ENCODE measurements at places on chromosomes 12 and 14.

GRCh38 chr14:55277972-55278740 is 6.9 kb downstream of the FBXO34 start:
- no peak for DNase-seq

DNA sequence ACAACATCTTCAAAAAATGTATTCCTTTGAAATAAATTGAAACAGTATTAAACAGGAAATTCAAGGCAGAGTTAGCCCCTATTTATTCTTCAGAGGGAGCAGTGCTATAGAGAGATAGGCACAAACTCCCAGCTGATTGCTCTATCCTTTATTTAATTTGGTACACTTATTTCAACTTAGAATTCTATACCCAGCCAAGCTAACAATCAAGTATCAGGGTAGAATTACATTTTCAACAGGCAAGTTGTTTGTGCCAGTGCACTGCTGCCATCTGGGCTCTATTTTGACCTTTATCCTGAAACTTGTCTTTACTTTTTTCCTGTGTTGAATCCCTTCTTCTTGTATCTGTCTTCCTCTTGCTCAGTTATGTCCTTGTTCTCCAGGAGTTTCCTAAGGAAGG is 159.2 kb downstream of the STXBP6 start:
- DNase-seq = no peak

GRCh38 chr12:31002999-31003398 is 70.7 kb upstream of the DDX11 start:
- no peak for DNase-seq

GRCh38 chr12:41274643-41275042 is 86.5 kb downstream of the PDZRN4 start:
- DNase-seq = no peak

DNA sequence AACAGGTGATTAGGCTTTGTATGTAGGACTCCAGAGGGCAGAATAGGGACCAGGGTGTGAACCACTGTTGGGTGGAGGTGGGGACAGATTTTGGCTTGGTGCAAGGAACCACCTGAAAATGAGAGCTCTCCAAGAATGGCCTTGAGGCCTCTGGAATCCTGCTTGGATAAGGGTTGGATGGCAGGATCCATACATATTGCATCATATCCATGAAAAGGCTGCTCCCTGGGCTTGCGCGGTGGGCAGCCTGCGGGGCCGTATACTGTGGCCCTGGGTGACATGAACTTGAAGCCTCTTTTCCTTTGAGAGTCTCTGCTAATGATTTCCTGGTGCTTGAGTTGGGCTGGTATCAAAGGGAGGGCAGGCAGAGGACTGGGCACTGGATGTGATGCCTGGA is 1.3 kb upstream of the SLC10A1 start:
- DNase-seq = no peak

DNA sequence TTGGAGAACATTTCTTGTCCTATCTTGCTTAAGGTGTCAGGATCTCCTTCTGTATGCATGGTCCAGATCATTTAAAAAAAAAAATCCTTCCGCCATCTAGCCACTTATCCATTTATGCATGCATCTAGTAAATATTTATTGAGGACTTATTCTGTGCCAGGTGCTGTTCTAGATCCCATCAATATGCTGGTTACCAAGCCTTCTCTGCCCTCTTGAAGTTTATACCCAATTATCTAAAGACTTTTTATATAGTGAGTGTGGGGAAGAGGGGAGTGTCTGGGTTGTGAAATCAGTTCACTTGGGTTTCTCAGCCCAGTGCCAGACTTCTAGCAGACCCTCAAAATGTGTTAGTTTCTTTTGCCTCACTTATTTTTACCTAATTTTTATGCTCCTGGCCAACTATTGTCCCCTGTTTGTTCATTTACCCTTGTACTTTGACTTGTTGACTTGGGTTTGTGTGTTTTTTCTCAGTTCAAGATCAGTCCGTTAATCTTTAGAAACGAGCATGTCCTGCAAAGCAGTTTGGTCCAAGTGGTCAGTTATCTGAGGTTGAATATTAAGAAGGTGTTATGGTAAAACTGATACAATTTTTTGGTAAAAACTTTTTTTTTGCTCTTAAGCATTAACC is 488.9 kb downstream of the PCNX1 start:
- no peak for DNase-seq

DNA sequence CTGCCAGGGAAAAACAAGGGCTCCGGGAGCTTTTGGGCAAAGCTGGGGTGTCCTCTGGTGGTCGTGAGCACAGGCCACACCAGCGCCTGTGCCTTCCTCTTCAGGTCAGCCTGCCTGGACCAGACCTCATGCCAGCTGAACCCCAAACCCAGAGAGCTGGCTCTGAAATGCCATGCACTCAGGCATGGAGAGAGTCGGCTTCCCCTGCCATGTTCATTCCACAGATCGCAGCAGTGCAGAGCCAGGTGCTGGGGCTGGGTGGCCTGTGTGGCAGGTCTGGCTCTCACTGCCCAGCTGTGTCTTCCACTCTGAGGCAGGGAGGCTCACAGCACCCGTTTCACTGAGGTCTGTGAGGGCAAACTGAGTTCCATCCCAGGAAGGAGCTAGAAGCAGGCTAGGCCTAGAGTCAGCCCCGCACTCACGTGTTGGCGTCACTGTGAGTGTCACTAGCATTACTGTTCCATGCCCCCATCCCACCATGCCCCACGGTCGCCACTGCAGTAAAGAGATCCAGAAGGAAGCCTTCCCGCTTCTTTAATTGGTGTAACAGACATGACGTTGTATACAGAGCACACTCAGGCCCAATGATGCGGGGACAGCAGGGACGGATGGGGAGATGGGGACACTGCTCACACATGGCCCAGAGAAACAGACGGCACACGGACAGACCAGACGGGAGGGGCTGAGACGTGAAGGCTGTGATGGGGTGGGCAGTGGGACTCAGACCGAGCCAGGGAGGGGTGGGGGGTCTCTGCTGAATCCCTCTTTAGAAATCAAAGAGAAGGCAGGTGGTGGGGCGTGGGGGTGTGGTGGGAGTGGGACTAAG is 2.7 kb downstream of the ARL6IP4 start:
- DNase-seq = no peak

GRCh38 chr14:79567306-79567705 is 644.0 kb downstream of the DIO2 start:
- DNase-seq = no peak

DNA sequence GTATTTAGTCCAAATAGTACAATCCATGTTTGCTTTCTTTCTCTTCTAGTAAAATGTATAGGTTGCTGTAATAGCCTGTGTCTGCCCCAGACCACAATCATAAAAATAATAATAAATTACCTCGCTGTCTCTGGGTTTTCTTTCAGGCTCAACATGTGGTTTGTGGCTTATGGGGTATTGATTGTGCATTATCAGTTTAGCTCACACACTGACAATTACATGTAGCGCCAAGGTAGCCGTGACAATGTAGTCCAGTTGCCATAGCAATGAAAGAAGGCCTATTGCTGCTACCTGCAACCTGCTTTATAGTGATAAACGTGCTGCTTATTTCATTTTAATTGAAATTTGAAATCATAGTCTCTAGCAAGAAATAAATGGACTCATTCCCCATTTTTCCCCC is 1009.8 kb downstream of the NRXN3 start:
- DNase-seq = no peak

GRCh38 chr12:22287776-22288621 is 46.5 kb downstream of the ST8SIA1 start:
- no peak for DNase-seq
